HuH-7.5 (cell line): ENCODE measurements at places on chromosomes 4 and X.
A peak's percentile ranks its signal among the peaks of the same experiment; 100 is the strongest.

GRCh38 chr4:56681158-56681852 is at the start of gene HOPX:
HOPX (minus strand) TSS chr4:56681296; CDS start chr4:56657816, 23,480 bp downstream.
- no peak for DNase-seq

GRCh38 chr4:80208610-80209339 is 11.5 kb downstream of the PRDM8 start:
- no peak for DNase-seq

- DNase-seq, result no peak
Observed at GRCh38 chr4:71609651-71610050, 174.2 kb downstream of the GC start.

DNA sequence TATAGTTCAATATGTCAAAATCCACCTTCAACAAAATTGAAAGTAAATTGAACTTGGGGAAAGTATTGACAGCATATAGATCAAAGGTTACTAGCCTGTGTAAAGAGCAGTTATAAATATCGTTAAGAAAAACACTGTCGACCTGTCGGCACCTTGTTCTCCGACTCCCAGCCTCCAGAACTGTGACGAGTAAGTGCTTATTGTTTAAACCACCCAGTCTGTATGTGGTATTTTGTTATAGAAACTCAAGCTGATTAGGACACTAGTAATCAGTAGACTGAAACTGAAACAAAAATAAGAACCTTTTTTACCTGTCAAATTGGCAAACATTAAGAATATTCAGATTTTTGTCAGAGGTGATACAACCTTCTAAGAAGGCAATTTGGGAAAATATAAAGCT is 17.0 kb downstream of the HTT start:
- no peak for DNase-seq

- no peak for DNase-seq
Observed at GRCh38 chrX:111955901-111956300, 79.9 kb downstream of the TRPC5OS start.

- no peak for DNase-seq
Observed at GRCh38 chr4:123043013-123043412, 120.6 kb upstream of the NUDT6 start.

- no peak for DNase-seq
Observed at GRCh38 chr4:15077969-15078368, 75.7 kb downstream of the CPEB2 start.

DNA sequence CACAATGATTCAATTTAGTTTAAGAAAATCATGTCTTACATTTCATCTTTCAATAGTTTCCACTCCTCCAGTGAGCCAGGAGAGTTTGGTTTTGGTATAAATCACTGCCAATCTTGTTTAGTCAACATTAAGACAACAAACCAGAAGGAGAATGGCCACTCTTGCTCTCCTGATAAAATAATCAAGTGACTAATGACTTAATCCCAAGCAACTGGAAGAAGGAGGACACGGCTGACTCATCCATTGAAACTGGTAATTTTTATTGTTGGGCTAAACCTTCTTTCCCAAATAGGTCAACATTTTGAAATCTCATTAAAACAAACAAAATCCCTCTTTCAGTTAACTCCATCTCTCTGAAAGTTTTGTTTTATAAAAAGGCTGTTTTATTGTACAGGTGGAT is 230.2 kb downstream of the CLCN4 start:
- DNase-seq, result no peak

GRCh38 chr4:88010966-88011365 is 3.5 kb downstream of the PKD2 start:
- DNase-seq, result no peak

DNA sequence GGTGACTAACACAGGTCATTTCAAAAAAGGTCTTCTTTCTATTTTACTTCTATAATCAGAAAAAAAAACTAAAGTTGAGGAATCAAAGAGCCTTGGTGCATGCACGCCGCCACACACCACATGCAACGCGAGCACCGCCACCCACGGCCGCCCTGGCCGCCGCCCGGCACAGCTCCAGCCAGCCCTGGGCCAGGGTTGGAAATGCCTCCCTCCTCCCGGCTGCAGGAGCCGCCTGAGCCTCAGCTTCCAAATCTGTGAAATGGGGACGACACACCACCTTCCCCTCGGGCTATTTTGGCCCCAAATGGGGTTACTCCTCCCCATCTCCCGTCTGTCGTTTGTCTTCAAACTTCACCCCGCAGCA is 39.7 kb upstream of the MAN2B2 start:
- no peak for DNase-seq

DNA sequence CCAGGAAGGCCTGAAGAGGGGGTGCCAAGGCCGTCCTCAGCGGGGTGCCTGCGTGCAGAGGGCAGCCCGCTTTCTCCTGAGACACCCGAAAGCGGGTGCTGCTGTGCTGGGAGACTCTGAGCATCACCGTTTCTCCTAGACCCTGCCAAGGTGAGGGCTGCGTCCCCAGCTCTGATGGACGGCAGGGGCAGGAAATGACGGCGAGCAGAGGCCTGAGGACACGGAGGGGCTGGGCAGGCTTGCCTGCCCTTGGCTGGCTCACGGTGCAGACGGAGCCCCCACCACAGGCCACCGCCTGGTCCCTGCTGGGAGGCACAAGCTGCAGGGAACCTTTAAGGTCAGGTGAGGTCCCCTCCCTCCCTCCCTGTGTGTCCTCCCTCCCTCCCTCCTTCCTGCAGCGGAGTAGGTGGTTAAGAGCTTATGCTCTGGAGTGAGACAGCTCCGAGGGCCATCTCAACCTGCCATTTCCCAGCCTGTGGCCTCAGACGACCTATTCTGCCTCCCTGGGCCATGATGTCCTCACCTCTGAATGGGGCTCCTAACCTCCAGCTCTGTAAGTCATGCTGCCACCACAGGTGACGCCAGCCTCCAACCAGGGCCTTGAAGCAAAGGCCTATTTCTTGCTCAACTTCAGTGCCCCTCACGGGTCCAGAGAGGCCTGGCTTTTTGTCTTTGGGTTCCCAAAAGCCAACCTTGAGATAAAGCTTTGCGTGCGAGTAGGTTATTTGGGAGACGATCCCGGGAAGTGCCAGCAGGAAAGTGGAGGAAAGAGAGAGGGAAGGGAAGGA is 54.2 kb upstream of the GRPEL1 start:
- DNase-seq, result no peak

GRCh38 chrX:139158256-139158655 is 372.3 kb upstream of the F9 start:
- DNase-seq, result no peak

DNA sequence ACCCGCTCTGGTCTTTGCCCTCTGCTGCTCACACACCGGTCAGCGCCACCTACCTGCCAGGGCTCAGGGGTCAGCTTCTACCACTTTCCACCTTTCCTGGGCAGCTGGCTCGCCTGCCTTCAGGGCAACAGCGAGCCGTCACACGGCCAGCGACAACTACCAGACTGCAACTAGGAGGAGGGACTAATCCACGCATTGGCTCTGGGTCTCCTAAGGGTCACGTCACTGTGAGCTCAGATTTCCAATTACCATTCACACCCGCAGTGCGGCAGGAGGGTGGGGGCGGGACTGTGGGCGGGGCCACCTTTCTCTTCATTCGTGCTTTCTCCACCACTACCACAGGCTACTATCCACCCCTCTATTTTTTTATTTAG is at the start of gene BEX5:
Gene BEX5 (minus strand): TSS at position 172 of the 374 bp plus-strand sequence. CDS start 1,712 bp downstream, outside the sequence.
- peak; percentile 8 for DNase-seq

- DNase-seq, result no peak
Observed at GRCh38 chr4:24858550-24858949, 54.3 kb downstream of the CCDC149 start.

DNA sequence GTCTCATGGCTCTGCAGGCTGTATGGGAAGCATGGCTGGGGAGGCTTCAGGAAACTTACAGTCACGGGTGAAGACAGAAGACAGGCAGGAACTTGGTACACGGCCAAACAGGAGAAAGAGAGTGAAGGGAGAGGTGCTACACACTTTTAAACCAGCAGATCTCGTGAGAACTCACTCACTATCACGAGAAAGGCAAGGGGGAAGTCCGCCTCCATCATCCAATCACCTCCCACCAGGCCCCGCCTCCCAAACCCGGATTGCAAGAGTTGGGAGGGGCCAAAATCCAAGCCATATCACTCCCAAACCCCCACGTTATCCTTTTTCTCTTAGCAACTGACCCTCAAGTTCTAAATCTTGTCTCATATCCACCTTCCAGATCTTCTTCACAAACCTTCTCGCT is 1710.5 kb upstream of the TENM3 start:
- DNase-seq, result no peak

GRCh38 chrX:130108647-130109428 is 1.5 kb downstream of the ELF4 start:
- peak; percentile 51 for DNase-seq

GRCh38 chr4:127881563-127881864 is 821 bp downstream of the PLK4 start:
- no peak for DNase-seq

GRCh38 chr4:175530655-175531054 is 281.4 kb downstream of the GPM6A start:
- no peak for DNase-seq

DNA sequence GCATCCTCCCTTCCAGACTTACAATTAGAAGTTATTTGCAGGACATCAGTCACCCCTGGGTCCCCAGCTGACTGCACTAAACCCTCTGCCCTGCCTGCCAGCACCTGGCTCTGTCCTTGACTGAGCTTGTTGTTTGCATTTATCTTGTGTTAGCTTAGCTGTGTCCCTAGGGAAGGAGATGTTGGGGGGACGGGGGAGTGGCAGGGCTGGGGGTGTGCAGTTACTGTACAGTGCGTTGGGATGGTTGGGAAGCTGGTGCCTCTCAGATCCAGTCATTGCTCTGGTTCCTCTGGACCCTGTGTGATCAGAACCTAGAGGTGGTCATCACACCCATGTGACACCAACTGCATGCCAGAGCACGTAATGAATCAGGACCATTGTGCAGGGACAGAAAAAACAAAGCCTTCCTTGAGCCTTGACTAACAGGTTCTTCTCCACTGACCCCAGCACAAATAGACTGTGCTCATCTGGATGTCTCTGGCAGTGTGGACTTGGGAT is 32.7 kb upstream of the PROM1 start:
- DNase-seq, result no peak

DNA sequence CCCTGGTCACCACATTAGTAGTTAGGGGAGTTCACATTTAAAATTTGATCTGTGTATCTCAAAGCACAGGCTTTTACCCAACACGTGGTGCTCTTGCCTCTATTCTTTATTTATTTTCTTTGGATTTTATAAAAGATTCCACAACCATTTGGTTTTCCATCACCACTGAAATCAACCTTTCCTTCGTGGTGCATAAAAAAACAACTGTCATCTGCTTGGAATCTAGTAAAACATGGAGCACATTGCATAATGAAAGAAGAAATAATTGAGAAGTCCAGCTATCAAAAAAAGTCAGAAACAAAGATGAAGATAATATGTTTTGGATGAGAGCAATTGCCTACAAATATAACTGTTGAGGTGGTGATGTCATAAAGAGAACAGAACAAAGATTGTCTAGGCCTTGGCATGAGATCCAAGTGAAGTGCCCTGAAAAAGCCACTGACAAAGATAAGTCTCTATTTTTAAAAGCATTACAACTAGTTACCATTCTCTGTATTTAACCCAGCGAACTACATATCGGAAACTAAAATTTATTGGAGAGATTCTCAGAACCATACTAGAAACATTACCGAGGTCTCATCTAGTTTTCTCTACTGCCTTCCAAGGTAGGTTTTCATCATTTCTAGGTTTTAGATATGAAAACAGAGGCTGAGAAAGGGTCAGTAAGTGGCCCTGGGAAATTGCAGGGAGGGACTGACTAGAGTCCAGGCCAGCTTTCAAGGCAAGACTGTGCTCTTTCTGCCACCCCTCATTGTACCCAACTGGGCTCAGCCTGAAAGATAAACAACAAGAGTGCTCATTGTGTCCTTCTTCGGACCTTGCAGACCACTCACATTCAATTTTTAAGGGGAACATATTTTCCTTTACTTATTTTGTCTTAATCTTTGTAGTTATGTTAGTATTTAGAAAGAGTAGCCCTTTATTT is 127.3 kb downstream of the MAD2L1 start:
- DNase-seq, result no peak

GRCh38 chrX:22313766-22314165 is 41.1 kb downstream of the CBLL2 start:
- DNase-seq, result no peak

- DNase-seq, result no peak
Observed at GRCh38 chrX:38500866-38501265, 60.5 kb upstream of the TSPAN7 start.

- DNase-seq, result no peak
Observed at GRCh38 chrX:482192-482701, 95.5 kb upstream of the PPP2R3B start.

DNA sequence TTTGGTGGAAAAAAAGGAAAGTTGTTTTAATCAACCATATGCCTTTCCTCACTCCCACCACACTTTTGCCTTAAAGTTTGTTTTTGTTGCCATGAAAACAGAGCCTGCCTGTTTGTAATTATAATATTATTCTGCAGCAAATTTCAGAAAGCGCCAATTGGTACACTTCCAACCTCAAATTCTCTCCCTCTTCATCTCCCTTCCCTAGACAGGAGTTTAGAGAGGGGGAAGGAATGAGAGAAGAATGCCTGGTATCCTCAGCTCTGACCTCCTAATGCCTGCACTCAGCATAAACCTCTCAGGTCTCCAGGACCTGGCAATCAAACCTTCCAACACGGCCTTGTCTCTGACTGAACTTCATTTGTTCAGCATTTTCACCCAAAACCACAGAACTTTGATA is 138.4 kb upstream of the HCCS start:
- DNase-seq, result no peak

- DNase-seq, result no peak
Observed at GRCh38 chrX:102976286-102976685, 39.2 kb downstream of the RAB40AL start.

GRCh38 chrX:154313147-154313546 is 17.6 kb downstream of the TKTL1 start:
- DNase-seq, result no peak

DNA sequence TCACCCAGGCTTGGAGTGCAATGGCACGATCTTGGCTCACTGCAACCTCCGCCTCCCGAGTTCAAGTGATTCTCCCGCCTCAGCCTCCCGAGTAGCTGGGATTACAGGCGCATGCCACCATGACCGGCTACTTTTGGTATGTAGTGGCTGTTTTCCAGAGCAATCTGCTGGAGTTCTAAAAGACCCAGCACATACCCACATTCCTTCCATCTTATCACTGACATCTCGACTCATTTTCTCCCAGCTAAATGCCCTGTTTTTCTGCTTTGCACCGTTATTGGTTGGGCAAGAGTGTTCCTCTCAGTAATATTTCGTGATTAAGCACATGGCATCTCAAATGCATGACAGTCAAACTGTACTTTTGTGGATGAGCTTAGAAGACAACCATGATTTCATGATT is 53.7 kb downstream of the PRKX start:
- DNase-seq, result no peak

- DNase-seq, result no peak
Observed at GRCh38 chr4:101527188-101527587, 179.9 kb upstream of the PPP3CA start.

DNA sequence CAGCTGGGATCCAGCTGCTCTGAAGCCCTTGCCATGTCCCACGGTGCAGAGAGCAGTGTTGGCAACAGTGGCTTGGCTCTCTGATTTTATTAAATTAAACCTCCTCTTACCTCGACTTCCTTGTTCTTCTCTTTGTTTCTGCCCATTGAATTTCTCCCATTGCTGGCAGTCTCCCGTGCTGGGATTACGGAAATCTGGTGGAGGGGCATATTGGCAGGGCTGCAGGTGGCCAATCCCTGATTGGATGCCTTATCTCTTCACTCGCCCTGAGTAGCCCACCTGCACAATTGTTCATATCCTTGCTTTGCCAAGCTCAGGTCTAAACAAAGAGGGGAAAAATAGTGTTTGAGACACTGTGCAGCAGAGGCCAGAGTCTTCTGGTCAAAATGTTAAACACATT is 493.9 kb downstream of the TMA16 start:
- DNase-seq, result no peak

- DNase-seq, result no peak
Observed at GRCh38 chr4:61374447-61374891, 174.3 kb downstream of the ADGRL3 start.
